ENCODE measurements at places on chromosomes 11 and 22.

GRCh38 chr22:47580121-47580520 is 817.7 kb downstream of the TBC1D22A start:
- no peak for DNase-seq

DNA sequence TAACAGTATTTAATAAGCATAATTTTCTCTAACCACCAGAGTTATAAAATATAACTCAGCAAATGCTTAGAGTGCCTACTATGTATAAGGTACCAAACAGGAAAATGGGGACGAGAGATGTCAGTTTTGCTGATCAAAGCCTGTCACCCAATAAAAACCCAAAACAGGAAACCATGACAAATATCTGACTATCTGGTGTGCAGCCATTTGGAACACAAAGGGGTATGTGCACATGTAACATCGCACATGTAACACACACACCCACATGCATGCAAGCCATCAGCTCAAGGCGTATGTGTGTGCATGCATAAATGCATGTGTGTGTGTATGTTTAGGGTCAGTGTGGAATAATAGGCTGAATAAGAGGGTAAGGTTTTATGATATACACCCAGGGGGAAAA is 64.2 kb downstream of the PRR5L start:
- DNase-seq = no peak

DNA sequence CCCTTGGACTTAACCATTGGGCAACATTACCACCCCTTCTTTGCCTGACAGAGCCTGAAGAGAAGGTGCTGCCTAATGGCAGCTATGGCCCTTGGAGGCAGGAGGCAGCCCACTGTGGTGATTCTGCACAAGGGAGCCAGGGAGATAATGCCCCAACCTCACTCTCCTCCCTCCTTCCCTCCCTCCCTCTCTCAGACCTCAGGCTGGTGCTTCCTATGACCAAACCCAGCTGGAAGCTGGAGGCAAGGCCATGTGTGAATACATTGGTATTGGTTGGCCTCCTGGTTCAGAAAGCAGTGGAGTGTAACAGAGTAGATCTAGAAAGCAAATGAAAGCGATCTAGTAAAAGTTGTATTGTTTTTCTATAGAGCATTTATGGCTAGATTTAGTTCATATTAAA is 233.1 kb downstream of the CSNK2A3 start:
- DNase-seq = no peak

GRCh38 chr11:61187505-61188130 is 15.7 kb upstream of the PGA3 start:
- peak; percentile 57 for DNase-seq

DNA sequence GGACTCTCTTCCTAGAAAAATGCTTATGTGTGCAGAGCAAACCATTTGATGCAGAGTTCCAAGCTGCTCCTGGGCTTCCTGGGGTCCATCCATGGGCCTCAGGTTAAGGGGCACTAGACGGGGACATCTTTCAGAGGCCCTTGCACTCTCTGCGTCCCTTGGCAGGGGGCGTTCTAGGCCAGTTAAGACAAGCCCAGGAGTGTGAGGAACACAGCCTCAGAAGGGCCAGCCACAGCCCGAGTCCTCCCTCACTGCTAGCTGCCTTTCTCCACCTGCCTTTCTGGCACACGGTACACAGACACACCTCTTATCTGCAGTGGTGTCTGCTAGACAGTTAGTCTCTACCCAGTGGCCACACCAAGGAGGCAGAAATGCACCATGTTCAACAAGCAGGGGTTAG is 18.0 kb upstream of the BID start:
- no peak for DNase-seq

DNA sequence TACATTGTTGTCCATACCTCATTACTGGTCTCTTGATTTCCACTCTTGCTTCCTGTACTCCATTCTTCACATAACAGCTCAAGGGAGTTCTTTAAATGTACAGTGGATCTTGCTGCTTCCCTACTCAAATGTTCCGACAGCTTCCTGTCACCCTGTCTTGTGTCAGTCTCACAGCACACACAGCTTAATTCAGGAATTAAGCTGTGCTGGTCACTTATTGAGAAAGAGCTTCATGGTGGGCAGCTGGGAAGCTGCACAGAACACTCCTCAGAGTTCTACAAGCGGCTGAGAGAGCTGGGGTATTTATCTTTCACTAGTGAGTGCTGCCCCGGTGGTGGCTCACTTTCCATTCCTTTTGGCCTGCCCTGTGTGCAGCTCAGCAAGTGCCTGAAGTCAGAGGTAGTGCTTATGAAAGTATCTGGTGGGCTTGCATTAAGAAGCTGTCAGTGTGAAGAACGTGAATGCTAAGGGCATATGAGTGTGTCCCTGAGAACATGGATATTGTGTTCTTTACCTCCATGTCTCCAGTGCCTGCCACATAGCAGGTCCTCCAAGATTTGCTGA is 48.7 kb downstream of the KCNQ1OT1 start:
- no peak for DNase-seq

GRCh38 chr11:12280838-12281565 is 96.4 kb upstream of the PARVA start:
- no peak for DNase-seq

GRCh38 chr11:10575346-10576034 is 7.0 kb upstream of the LYVE1 start:
- no peak for DNase-seq

DNA sequence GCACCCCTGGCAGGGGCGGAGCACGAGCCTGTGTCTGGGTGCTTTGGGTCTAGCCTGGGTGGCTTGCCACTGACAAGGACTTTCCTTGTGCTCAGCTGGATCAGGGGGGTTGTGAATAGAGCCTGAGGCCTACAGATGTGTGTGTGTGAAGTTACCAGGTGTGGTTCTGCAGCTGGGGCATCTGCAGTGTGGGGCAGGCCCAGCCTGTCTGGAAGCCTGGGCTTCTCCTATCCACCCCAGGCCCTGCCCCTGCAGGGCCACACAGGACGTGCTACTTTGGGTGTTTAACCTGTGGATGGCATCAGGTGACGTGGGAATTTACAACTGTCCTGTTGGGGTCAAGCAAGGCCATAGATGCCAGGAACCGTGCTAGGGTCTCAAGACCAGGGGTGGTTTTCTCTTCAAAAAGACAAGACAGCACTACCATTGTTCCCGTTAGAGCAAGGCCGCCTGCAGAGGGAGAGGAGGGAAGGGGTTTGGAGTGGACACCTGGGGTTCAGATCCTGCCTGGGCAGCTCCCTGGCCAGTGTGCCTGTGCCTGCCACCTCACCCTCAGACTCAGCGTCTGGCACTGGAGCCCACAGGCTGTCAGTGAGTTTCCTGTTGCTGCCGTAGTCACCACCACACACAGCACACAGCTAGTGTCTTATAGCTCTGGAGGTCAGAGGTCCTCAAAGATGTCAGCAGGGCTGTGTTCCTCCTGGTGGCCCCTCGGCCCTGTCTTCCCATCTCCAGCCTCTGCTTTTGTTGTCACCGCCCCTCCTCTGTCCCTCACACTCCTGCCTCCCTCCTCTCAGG is 31.6 kb downstream of the CTTN start:
- no peak for DNase-seq

GRCh38 chr11:35154952-35155351 is 16.0 kb downstream of the CD44 start:
- no peak for DNase-seq

- no peak for DNase-seq
These were observed 2.1 kb downstream of the AIP start for GRCh38 chr11:67484847-67485311.

- DNase-seq = no peak
These were observed 2.2 kb upstream of the SCT start for GRCh38 chr11:629237-629583.

DNA sequence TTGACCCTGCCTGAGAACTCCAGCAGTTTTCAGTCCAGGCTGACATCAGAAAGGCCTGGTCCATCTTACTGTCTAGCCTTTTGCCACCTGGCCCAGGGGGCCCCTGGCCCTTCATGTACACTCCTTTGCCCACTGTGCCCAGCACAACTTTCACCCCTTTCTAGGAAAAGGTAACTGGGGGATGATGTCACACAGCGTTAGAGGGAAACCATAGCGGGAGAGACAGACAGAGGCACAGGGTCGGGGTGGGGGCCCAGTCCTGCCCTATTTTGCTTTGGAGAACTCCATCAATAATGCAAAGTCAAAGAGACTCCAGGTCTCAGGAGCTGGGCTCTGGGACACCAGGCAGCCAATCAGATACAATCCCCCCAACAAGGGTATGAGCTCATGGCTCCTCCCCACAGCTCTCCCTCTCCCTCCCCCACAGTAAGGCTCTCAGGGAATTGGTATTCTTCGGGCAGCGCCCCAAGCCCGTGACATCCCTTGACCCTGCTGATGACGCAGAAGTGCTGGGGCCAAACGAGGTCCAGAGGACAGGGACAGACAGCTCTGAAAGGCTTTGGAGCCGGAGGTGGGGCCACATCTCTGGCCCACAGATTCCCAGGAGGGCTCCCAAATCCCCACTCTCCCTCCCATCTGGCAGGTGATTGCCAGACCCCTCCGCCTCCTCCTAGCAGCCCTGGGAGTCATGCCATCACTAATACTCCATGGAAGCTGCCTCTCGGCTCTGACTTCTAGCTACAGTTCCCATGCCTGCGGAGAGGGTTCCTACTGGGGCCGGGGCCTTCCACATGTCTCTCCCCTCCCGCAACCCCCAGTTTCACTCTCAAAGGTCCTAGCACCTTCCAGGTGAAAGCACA is 5.9 kb downstream of the USP2 start:
- no peak for DNase-seq

DNA sequence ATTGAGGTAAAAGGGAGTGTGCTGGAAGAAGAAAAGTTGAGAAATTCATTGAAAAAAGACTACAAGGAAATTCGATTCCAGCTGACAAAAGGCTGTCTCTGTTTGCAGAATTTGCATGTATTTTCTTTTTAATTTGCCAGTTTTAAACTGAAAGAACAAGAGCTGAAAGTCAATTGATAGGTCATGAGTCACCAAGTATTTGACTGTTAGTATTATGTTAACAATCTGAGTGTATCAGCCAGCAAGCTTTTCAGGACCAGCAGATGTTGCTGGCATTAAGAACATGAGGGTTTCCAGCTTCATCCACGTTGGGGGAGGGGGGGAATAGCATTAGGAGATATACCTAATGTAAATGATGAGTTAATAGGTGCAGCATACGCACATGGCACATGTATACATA is 726.7 kb downstream of the METTL15 start:
- DNase-seq = no peak

- no peak for DNase-seq
These were observed at the start of gene POU2AF1 for GRCh38 chr11:111378861-111379601. Gene POU2AF1, minus strand, starts transcription at chr11:111379275. Its CDS starts 98 bp downstream, at chr11:111379177.

GRCh38 chr11:113269636-113270035 is 44.7 kb upstream of the TTC12 start:
- DNase-seq = no peak

DNA sequence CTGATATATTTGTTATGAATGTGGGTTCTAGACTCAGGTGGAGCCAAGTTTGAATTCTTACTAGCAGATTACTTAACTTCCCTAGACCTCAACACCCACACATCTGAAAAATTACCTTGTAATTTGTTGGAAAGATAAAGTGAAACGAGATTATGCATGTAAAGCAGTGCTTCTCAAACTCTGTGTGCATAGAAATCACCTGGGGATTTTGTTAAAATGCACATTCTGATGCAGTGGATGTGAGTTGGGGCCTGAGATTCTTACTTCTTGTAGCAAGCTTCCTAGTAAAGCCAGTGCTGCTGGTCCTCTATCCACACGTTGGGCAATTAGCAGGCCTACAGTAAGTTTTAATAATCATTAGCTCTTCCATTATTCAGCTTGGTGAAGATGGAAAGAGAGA is 15.1 kb upstream of the CEP295 start:
- DNase-seq = no peak

GRCh38 chr22:21015466-21016006 is 571 bp downstream of the P2RX6 start:
- DNase-seq = no peak

- DNase-seq = no peak
These were observed 5.2 kb downstream of the SLC25A1 start for GRCh38 chr22:19173047-19174035.

GRCh38 chr11:31001427-31001826 is 368.1 kb downstream of the DCDC1 start:
- no peak for DNase-seq

GRCh38 chr22:28899199-28899853 is 16.0 kb downstream of the ZNRF3 start:
- no peak for DNase-seq

DNA sequence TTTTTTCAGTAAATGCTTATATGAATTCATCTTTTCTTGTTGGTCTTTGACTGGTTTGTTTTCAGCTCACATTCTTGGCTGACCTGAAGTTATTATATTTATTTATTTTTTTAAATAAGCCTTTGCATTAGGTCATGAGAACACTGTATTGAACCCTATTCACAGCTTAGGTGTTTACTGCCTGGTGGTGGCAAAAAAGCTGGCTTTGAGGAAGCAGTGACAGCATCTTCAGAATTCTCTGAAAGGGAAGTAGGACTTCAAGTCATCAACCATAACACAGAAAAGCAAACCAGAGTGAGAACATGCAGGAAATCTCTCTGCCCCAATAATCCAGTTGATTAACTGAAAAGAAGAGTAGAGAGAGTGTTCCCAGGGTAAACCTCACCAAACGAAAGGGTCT is 30.3 kb upstream of the MMP13 start:
- no peak for DNase-seq

DNA sequence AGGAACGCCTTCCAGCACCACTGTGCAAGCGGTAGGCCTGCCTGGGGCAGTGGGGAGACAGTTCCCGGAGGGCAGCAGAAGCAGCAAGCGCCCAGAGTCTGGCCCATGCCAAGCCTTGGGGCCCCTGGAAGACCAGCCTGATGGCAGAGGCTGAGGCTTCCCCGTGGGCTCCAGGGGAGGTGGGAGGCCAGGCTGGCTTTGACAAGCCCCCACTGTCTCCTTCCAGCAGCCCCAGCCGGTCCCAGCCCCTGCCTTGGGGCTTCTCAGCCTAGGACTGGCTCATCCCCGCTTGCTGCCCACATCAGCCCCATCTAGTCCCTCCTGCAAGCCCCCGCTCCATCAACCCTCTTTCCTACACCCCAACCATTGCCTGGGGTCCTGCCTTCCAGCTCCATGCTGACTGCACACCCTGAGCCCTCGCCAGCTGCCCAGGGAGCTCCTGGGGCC is 46.7 kb downstream of the IGF2 start:
- no peak for DNase-seq

DNA sequence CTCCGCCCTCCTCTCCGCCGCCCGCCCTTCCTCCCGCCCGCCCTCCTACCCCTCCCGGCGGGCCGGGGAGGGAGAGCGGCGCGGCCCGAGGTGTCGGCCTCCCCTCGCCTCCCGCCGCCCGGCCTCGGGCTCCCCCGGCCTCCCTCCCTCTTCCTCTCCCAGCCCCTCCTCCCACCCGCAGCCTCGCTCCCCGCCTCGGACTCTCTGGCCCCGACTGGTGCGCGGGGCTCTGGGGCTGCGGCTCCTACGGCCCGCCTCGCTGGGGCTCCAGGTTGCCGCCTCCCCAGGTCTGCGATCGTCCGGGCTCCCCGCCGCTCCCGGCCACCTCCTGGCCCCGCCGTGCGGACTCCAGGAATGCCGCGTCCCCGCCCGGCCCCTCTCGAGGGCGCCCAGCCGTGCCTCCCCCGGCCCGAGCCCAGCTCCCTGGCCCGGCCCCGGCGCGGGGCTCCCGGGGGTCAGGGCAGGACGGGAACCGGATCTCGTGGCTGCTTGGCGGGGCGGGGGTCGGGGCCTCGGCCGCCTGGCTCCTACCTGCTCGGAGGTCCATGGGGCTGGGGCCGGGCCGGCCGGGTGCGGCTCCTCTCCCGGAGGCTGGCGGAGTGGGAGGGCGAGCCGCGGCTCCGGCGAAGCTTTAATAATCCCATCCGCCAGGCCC is at the start of gene CLCF1:
Gene CLCF1, minus strand, starts transcription at position 606 of the 655 bp plus-strand sequence. Its CDS starts 59 bp downstream, at position 547.
- DNase-seq = no peak

All from smooth muscle cell of the brain vasculature (primary cell).